ENCODE measurements at places on chromosomes 4 and X. TPM values are rescaled to one million over a fixed set of nuclear protein-coding genes. Genes with fewer than 3 reads are reported as not detected.

RHOXF1 gene
- not detected for total RNA-seq

GATA1 gene
- 0.31 TPM for total RNA-seq

CYBB gene
- total RNA-seq = 16.4 TPM

CCDC160 gene
- total RNA-seq = 1.1 TPM

ATP2B3 gene
- 7.2 TPM for total RNA-seq

SLC34A2 gene
- 0.16 TPM for total RNA-seq

ANTXR2 gene
- 20.1 TPM for total RNA-seq

GAGE12H gene
- total RNA-seq = not detected

KLB gene
- not detected for total RNA-seq

FSTL5 gene
- total RNA-seq = 60.8 TPM

PCSK1N gene
- 48.7 TPM for total RNA-seq

FAT1 gene
- total RNA-seq = 28.4 TPM

NLGN3 gene
- 18.7 TPM for total RNA-seq

PAGE5 gene
- not detected for total RNA-seq

ADGRG2 gene
- total RNA-seq = 6.6 TPM

Measured in occipital lobe (tissue), 3 donors.